ENCODE measurements at places on chromosomes 4 and X.
A peak's percentile ranks its signal among the peaks of the same experiment; 100 is the strongest.

- DNase-seq: no peak
Measured at GRCh38 chr4:112150920-112151319, 5.7 kb downstream of the FAM241A start.

- DNase-seq: no peak
Measured at GRCh38 chrX:127943571-127943970, 108.6 kb downstream of the ACTRT1 start.

DNA sequence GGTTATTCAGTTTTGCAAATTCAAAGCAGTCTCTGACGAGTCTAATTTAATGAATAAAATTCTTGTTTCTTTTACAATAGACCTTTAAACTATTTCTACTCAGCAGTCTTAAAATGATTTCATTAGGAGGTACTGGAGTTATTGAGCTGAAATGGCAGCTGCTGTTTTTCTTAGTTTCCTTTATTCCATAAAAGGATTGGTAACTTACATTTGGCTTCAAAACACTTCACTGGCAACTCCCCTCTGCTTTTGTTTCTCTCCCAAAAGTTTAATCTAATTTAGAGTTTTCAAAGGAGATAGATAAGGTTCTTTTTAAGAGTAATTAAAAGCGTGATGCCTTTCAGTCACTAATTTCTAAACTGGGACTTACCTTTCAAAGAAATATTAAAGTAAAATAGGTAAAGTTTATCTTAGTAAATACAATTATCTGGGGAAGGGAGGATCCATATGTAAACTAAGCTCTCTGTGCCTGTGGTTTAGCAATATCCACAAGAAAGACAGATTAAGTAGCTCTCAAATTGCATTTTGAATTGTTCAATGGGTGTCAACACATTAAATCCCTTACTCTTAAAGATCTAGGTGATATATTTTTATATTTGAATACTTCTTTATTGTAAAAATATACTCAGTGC is 17.1 kb upstream of the PCDH10 start:
- no peak for DNase-seq

- no peak for DNase-seq
Measured at GRCh38 chr4:52655506-52655905, 3.6 kb downstream of the USP46 start.

GRCh38 chr4:5705647-5706320 is 2.6 kb downstream of the EVC2 start:
- DNase-seq: no peak

DNA sequence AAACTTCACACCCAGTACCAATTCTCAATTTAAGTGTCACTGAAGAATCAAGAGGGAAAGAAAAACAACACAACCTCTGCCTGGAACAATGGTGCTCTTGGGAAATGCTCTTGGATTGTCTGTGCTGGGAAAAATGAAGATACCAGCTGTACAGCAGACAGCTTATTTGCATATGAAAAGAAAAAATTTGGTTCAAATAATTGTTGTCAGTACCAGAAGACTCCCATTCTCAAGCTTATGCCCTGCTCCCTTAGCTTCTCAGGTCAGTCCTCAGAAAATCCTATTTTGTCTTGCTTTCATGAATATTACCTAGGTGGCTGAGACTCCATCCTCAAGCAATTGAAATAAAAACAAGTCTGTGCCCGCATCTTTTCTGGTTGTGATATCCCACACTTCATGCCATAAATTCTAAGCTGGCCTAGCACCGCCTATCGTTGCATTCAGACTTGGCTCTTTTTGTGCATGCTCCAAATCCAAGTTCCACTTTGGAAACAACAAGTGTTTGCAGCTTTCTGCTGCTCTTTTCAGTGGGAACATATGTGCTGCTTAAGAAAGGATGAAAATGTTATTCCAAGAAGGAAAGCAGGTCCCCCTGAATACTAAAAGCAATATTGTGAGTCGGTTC is 431.6 kb downstream of the INPP4B start:
- DNase-seq: no peak

- no peak for DNase-seq
Measured at GRCh38 chr4:109722357-109722756, 7.5 kb downstream of the PLA2G12A start.

DNA sequence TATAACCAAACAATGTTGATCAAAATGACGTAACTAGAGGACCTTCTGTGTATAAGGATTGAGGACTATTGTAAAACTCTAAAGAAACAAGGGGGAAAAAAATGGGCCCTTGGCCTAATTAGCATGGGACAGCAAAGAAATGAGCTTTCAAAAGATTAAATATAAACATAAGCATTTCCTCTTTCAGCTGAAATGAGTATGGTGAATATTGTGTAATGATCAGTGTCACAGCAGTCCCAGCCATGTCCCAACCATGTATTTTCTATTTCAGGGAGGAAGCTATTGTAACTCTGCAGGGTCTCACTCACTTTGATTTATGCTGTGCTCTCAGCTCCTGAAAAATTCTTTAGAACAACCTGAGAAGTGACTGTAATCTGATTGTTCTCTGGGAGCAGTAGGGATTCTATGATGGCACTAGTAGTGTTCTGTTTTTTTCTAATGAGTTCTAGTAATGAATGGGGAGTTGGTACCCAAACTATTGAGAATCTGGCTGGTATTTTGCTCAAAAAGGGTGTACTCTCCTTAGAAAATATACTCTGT is 25.8 kb downstream of the ANXA10 start:
- no peak for DNase-seq

DNA sequence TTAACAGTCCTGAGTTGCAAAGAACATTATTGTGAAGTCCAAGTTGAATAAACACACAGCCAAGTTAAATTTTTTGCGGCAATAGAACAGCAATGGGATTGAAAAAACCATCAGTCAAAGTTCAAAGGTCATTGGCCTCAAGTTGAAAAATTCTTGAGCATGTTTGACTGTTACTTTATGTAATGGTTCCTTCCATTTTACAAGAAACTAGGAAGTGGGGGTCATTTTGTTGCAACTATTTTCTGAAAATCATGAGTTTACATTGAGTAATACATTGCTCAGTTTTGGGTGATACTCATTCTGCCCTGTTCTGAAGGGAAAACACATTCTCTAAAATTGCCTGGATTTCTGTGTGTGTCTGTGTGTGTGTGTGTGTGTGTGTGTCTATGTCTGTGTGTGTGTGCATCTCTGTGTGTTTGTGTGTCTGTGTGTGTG is 5.2 kb upstream of the IRF2 start:
- no peak for DNase-seq

- no peak for DNase-seq
Measured at GRCh38 chrX:73525928-73526690, 36.9 kb upstream of the CHIC1 start.

- DNase-seq: peak; percentile 70
Measured at GRCh38 chr4:13706120-13706519, 78.6 kb upstream of the BOD1L1 start.

- DNase-seq: no peak
Measured at GRCh38 chr4:47194036-47194737, 162.8 kb downstream of the GABRB1 start.

GRCh38 chr4:40845154-40845835 is 95.5 kb downstream of the NSUN7 start:
- no peak for DNase-seq

GRCh38 chr4:4269331-4269731 is 20.6 kb downstream of the LYAR start:
- DNase-seq: no peak

GRCh38 chrX:135497736-135498135 is 22.7 kb upstream of the INTS6L start:
- DNase-seq: no peak
